ENCODE measurements at places on chromosomes 3 and 15.

GRCh38 chr3:15332405-15333098 is at the start of gene SH3BP5:
SH3BP5 (minus strand) TSS chr3:15332586; CDS start chr3:15332408, 178 bp downstream.
- peak; percentile 59 for DNase-seq

- no peak for DNase-seq
Measured at GRCh38 chr3:157257101-157257500, 97.2 kb upstream of the CCNL1 start.

- no peak for DNase-seq
Measured at GRCh38 chr3:32865383-32865782, 47.6 kb downstream of the TRIM71 start.

- DNase-seq, result no peak
Measured at GRCh38 chr15:101242160-101242998, 9.5 kb downstream of the CHSY1 start.

DNA sequence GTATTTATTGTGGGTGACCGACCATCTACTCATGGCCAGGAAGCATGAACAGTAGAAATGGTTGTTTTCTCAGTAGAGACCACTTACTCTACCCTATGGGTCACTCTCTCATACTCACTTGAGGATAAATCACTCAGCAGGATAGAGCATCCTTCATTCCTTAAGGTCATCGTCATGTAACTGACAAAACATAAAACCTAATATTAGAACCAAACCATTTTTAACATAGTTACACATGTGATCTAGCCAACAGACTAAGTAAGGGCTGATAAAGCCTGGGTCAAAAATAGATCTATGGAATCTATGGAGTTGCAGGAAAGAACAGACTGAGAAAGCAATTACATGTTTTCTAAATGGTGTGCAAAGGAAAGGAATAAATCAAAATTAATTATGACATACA is 769.1 kb downstream of the NTRK3 start:
- DNase-seq, result no peak

DNA sequence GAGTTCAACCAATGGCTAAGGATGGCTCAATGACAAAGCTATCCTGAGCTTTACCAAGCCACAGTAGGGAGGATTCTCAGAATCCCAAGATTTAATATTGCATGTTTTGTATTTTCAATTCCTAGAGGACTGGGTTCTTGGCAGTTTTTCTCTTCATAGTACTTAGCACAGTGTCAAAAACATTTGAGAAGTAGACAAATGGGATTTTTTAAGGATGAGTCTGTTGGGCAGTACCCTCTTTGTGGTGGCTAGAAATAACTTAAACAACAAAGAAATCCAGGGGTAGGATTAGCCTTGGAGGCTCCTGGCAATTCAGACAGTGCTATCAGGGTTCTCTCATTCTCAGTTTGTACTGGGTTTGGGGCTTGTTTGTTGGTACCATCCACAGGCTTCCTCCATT is 212.8 kb upstream of the RORA start:
- no peak for DNase-seq

- no peak for DNase-seq
Measured at GRCh38 chr15:38059665-38060064, 125.2 kb downstream of the TMCO5A start.

DNA sequence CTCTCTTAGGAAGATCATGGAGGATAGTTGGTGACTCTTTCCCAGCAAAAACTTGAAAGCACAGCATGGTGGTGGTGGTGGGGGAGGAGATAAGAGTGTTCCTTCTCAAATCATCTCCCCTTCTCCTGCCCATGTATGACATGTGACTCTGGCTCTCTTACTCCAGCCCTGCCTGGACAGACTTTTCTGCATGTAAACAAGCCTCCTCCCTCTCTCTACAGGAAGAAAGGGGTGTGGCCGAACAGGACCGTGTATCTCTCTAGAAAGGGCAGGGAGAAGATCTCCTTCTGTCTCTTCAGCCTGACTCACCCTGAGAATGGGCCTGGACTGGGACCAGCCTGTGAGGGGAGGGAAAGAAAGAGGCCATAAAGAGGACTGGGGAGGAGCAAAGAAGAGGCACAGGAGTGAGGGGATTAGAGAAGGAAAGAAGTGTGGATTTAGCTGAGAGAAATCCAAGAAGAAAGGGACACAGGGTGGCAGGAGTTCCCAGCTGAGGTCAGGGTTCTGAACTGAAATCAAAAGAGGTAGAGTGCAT is 1.5 kb downstream of the CELF6 start:
- no peak for DNase-seq

DNA sequence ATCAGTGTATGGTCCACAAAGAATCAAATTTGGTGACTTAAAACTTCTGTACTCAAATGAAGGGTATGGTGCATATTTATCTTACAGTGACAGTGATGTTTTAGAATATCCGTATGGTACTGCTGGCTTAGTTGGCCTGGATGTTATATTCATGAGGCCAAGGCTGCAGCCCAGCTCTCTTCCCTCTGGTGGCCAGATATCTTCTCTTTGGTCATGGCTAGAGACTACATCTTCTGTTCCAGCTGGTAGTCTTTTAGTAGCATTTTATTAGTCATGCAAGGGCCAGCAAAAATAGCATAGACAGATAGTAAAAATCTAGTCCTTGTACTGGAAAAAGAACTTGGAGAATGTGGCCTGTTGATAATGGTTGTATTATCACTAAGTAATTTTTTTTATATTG is 124.0 kb upstream of the ROPN1 start:
- DNase-seq, result no peak

DNA sequence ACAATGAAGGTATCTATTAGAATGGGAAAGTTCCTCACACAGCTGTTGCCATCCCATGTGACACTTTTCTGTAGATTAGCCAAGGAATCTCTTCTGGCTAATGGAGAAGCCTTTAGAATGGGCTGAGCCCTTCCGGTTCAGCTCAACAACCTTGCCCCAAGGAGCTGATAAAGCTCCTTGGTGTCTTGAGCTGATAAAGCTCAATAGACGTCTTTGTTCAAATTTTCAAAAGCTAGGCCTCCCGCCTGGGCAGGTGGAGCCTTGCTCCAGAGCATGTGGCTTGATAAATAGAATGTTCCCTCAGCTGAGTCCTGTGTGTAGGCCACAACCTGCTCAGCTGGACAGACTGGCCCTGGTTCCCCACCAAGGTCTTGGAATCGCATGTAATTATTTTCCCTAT is 7.2 kb upstream of the BNIP2 start:
- DNase-seq, result no peak
